Kidney epithelial cell (primary cell): ENCODE measurements at places on chromosomes 3 and 15.

GRCh38 chr15:50190166-50190570 is 8.2 kb downstream of the SLC27A2 start:
- no peak for DNase-seq

GRCh38 chr3:108959017-108959416 is 5.3 kb upstream of the GUCA1C start:
- no peak for DNase-seq

- DNase-seq, result no peak
Observed at GRCh38 chr3:134057006-134057653, 27.4 kb upstream of the SLCO2A1 start.

GRCh38 chr3:62529230-62529629 is 155.9 kb upstream of the FEZF2 start:
- DNase-seq, result peak; percentile 16

- no peak for DNase-seq
Observed at GRCh38 chr15:83449250-83449671, 2.1 kb downstream of the SH3GL3 start.

GRCh38 chr3:52204337-52205073 is 6.5 kb downstream of the ALAS1 start:
- DNase-seq, result no peak

- no peak for DNase-seq
Observed at GRCh38 chr3:115323380-115323779, 176.3 kb upstream of the ZBTB20 start.

DNA sequence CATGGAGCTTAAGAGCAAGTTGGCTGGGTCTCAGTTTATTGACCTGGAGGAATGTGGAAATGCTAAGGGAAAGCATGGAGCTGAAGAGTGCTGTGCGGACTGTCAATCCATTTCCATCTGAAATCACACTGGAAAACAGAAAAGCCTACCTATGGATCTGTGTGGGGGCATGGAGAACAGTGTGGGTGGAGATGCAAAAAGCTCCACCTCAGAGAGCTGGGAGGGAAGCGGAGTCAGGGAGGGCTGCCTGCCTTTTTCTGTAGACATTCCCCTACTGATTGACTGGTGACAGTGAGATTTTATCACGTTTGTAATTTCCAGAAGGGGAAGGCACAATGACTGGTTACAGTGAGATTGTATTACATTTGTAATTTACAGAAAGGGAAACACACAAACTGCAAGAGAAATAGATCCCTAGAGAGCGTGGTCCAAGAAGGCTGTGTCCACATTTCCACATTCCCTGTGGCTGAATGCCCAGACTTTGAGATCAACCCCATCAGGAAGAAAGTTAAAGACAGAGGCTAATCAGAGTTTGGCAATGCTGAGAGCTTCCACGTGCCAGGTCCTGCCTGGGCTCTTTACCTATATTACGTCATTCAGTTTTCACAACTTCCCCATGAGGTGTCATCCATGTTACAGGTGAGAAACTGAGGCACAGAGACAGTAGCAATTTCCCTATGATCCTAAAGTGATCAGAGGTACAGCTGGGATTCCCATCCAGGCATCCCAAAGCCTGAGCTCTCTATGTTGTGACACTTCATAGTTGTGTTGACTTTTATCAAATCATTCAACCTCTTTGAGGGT is 67.7 kb upstream of the NSMCE3 start:
- DNase-seq, result no peak
